ENCODE measurements at places on chromosomes 2 and 18. TPM values are rescaled to one million over a fixed set of nuclear protein-coding genes. Genes with fewer than 3 reads are reported as not detected.

Gene LYPD6B
- total RNA-seq: 1.9 TPM

Gene FEV
- total RNA-seq: not detected

Gene CRYGB
- not detected for total RNA-seq

Gene TEX44
- total RNA-seq: not detected

Gene ZAP70
- 2.9 TPM for total RNA-seq

Gene UCN
- 2.0 TPM for total RNA-seq

Gene SALL3
- 0.10 TPM for total RNA-seq

Gene PROKR1
- total RNA-seq: not detected

Gene SULT1C4
- total RNA-seq: not detected

Gene CRACDL
- 0.72 TPM for total RNA-seq

Gene ST6GAL2
- total RNA-seq: not detected

Gene CAPN14
- 1.3 TPM for total RNA-seq

Gene ATP6V1C2
- total RNA-seq: not detected

DNA sequence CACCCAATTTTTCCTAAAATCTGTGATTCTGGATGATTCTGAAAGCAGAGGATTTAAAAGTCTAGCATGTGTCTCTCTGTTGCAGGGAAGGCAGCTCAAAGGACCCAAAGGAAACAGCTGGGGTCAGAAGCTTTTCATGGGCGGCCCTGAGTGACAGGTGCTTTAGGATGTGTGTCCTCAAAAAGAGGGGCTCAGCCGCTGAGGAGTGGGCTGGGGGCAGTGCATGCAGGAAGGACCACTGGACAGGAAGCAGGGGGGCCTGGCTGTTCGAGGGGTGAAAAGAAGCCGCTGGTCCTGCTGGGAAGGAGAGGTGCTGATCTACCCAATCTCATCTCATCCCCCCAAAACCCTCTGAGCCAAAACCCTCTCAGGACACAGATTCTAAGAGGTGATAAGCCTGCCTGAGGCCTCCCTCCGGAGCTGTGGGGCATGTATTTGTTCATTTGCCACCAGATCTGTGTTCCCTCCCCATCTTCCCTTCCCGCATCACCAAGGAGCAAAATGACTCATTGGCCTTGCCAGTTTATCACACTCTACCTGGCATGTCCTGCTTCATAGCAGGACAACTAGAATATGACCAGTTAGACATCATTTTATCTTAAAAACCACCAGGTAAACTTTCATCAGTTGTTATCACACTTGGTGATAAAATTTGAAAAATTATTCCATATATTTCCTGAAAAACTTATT, 98.8 kb upstream of the MGAT4A start:
- DNase-seq: no peak

- no peak for DNase-seq
These were observed 88.5 kb upstream of the SH3BP4 start for GRCh38 chr2:234863043-234863934.

DNA sequence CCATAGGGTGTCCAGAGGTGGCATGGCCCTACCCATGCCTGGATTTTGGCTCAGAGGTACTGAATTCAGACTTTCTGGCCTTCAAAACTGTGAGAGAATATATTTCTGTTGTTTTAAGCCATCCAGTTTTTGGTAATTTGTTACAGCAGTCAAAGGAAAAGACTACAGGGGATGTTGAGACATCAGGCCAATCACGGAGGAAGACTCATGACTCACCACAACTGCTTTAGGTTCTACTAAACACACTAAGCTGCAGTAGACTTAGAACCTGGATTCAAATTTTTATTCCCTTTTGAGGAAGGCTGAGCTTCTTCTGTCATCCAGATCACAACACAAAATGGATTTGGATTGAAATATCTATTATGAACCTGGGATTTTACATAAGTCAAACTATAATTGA, 12.0 kb upstream of the C2orf66 start:
- DNase-seq: no peak

DNA sequence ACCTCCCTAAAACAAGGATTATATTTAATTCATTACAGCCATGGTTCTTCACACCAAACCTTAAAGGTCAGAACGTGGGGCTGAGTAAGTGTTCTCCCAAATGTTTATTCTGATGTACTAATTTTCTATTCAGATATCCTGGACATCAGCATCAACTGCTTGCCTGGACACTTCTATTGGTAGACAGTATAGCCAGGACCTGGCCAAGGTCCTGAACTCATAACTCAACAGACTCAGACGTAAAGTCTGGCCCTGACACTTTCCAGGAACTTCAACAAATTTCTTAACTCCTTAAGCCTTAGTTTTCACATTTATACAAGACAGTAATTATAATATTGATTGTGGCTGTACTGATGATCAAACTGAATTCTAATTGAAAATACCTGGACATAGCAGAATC, 89.1 kb downstream of the AKAIN1 start:
- DNase-seq: no peak

DNA sequence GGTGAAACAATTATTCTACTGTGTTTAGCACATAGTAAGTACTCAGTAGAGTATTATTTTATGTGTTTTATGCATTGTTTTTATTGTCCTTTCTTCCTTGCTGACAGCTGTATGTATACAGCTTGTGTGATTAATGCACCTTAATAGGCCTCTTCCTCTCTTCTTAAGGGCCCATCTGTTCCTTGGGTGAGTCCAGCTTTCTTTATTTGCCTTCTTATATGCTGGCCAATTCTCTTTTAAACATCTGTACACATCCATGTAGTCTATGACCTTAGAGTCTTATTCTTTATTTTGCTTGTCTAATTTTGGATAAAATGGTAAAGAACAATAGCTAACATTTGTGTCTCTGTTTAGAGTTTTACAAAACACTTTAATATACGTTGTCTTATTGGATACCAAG, 333.7 kb upstream of the MEIS1 start:
- DNase-seq: no peak

DNA sequence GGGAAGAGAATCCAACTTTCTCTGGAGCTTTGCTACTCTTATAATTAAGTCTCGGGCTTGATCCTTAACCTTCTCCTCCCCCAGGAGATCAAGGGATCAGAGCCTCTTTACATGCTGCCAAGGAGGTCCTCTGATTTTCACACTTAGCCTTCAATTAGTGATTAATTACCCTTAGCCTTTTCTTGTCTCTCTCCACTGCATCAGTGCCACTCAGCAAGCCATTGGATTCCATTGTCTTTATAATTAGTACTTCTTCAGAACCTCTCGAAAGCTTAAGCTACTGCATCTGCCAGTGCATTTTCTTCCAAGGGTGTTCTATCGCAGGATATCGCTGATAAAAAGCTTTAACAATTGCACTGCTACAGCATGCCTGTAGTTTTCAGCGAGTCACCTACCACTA, 477.0 kb upstream of the MEIS1 start:
- no peak for DNase-seq

GRCh38 chr2:150046211-150046610, 441.3 kb downstream of the RND3 start:
- no peak for DNase-seq

DNA sequence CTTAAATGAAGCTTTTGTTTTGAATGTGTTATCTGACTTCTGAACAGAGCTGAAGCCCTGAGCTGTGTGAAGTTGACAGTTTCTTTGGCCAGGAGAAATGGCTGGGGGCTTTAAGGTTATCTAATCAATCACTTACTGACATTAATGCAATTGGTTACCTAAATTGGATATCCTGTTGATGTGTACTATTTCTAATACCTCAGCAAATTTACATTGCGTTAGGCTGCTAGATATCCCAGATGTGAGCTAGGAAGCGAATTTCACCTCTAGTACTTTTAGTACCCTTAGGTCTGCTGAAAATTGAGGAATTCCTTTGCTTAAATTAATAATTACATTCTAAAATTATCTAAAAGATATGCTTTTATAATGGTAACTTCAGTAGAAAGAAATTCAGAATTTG, 102.0 kb downstream of the LCLAT1 start:
- no peak for DNase-seq

DNA sequence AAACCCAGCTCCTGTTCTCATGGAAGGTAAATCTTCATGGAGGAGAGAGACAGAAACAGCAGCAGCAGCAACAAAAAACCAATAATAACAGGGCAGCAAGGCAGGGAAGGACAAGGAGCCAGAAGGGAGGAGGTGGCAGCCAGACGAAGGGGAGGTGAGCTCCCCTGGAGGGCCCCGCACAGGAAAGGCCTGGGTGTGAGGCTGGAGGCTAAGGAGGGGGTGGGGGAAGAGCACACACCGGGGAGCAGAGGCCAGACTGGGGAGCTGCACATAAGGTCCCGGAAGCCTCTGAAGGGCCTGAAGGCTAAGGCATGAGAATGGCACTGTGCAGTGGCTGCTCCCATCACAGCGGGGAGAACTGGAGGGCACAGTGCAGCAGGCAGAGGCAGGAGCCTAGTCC, 94.8 kb upstream of the SMAD7 start:
- no peak for DNase-seq

- DNase-seq: peak; percentile 45
These were observed 430.4 kb downstream of the LPIN1 start for GRCh38 chr2:12176623-12177454.

DNA sequence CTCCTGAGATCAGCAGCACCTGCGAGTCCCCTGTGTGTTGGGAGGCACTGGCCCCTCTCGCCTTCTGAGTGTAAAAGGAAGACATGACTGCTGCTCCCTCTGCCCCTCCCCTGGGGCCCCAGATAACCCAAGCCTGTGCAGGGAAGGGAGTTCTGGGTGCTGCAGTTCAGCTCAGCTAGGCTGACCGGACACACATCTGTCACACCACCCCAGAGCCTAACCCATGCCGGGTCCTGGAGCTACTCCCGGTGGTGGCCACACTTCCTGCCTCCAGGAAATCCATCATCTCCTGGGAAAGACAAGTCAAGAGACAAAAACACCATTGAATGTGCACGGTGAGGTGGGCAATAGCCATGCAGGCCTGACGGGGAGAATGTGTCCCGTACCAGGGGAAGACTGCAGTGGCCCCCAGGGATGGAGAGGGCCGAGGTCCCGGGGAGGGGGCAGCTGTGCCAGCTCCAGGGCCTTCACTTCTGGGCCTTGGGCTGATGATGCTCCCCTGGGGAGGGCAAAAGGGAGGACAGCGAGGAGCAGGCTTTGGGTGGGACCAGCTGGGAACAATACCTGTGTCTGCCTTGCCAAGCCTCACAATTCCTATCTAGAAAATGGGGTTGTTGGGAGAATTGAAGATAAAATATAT, 210.6 kb downstream of the TFCP2L1 start:
- DNase-seq: no peak

DNA sequence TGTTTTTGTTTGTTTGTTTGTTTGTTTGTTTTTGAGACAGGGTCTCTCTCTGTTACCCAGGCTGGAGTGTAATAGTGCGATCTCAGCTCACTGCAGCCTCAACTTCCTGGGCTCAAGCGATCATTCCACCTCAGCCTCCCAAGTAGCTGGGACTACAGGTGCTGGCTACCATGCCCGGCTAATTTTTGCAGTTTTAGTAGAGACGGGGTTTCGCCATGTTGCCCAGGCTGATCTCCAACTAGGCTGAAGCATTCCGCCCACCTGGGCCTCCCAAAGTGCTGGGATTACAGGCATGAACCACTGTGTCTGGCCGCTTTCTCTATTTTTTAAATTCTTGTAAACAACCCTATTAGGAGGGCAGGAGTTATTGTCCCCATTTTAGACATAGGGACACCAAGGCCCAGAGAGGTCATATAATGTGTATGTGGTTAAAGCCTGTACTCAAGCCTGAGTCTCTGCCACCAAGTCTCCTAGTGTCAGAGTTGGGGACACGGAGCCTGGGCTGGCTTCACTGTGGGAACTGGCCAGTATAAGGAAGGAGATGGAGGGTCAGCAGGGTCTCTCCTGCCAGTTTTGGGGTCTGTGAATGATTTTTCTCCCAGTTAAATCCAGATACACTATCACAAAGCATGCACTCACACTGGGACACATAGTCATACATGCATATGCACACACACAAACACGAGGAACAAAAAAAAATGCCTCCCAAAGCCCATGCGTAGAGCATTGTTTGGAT, 27.5 kb upstream of the MCFD2 start:
- DNase-seq: no peak

- no peak for DNase-seq
These were observed 38.9 kb upstream of the ATP6V1B1 start for GRCh38 chr2:70896765-70897202.

DNA sequence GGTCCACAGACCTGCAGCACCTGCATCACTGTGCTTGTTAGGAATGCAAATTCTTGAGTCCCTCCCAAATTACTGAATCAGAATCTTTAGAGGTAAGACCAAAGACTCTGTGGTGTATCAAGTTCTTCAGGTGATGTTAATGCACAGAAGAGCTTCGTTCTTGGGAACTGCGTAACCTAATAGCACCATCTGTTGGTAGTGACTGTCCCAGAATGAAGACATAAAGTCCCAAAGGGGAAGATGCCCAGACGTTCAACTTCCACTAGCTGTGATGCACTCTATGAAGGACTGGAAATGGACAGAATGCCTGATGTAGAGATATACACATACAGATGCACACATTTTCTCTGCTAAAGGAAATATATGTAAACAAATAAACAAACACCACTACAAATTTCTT, 576.0 kb downstream of the LRP1B start:
- DNase-seq: no peak

- DNase-seq: no peak
These were observed 167.0 kb upstream of the OTX1 start for GRCh38 chr2:62883629-62884028.

- DNase-seq: no peak
These were observed 320.9 kb upstream of the ETAA1 start for GRCh38 chr2:67076239-67076624.

DNA sequence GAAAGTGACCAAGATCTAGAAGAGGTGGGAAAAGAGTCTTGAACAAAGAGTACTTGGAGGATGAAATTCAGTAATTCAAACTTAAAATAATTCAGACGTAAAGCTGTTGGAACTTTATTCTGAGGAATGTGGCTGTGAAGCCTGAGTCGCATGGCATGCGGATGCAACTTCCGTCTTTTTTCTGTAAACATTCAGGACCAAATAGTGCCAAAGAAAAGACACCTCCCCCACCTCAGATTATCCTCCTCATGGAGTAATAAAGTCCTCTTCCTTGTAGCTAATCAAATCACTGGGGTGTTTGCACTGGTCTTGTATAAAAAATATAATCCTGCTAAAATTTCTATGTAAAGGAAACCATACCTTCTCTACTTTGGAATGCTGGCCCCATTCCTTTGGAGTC, 790.4 kb downstream of the TSN start:
- DNase-seq: no peak

DNA sequence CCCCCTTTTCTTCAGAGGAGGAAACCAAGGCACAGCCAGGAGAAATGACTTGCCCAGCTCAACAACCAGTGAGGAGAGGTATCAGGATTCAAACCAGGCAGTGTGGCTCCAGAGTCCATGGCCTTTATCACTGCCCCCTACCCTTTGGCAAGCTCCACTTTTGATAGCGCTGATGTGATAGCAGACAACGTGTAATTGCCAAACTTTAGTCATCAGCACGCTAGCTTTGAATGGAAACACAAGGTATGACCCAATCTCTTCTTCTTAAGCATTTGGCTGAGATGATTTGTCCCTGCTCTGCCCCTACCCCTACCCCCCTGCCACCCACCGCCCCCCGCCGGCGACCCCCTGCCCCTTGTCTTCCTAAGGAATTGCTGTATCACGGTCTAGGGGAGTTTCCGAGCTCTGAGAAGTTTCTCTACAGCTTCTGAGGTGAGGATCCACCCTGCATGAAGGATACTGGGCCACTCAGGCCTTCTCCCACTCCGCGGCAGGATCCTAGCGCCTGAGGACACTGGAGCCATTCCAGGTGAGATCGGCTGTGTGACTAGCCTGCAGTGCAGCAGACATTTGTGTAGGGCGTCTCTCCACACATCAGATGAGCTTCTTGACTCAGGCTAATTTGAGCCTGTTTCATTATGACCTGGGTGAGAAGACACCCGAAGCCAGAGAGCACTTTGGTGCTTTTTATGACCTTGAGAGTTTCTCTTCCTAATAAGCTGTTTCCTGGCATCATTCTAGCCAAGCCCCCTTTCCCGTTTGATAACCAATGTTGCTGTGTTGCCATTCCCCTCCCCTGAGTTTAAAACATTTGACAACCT, 75.1 kb upstream of the MAP4K4 start:
- peak; percentile 64 for DNase-seq
